ENCODE measurements at places on chromosomes 6 and 20. TPM values are rescaled to one million over a fixed set of nuclear protein-coding genes. Genes with fewer than 3 reads are reported as not detected.

Gene SCRT2
- total RNA-seq: not detected

Gene EYS
- not detected for total RNA-seq

Gene OLIG3
- total RNA-seq: not detected

Gene BANF2
- not detected for total RNA-seq

Gene MMP24
- total RNA-seq: 0.11 TPM

Gene GPR6
- not detected for total RNA-seq

Gene CLPSL1
- total RNA-seq: not detected

Gene ANKRD6
- total RNA-seq: 2.0 TPM

Gene LGSN
- total RNA-seq: not detected

Gene TGM6
- not detected for total RNA-seq

Gene MRPS18B
- 87.9 TPM for total RNA-seq

Gene CPNE5
- total RNA-seq: under 0.01 TPM

Gene JPH2
- total RNA-seq: 3.0 TPM

Gene SLC17A5
- total RNA-seq: 32.6 TPM

Gene MOG
- not detected for total RNA-seq

Gene HLA-DPA1
- total RNA-seq: 4.0 TPM

Gene OPRM1
- total RNA-seq: not detected

Gene GRM1
- total RNA-seq: not detected

Gene VSX1
- not detected for total RNA-seq

Gene BTNL2
- total RNA-seq: not detected

Gene GABRR2
- total RNA-seq: 0.11 TPM

Gene SLC44A4
- not detected for total RNA-seq

Gene HLA-DMB
- total RNA-seq: not detected

Gene SPTLC3
- total RNA-seq: 4.0 TPM

Gene SLC17A1
- total RNA-seq: not detected

Gene CCN6
- not detected for total RNA-seq

Gene SLC26A8
- not detected for total RNA-seq

Gene RIPOR3
- total RNA-seq: 15.6 TPM

Gene POPDC3
- total RNA-seq: 23.6 TPM

Gene RBM24
- 7.0 TPM for total RNA-seq

Gene KCNK5
- total RNA-seq: under 0.01 TPM

Gene PTCHD4
- 1.5 TPM for total RNA-seq

Gene MRS2
- 32.0 TPM for total RNA-seq

Gene PRICKLE4
- total RNA-seq: not detected

Gene COL20A1
- not detected for total RNA-seq

Gene AFG1L
- total RNA-seq: 5.5 TPM

Gene SNAP91
- total RNA-seq: 2.9 TPM

Gene MAS1
- total RNA-seq: not detected

Gene ARFGEF3
- 1.7 TPM for total RNA-seq

Gene IRF4
- total RNA-seq: under 0.01 TPM

Gene GMNN
- total RNA-seq: 18.1 TPM

Gene SLC4A11
- total RNA-seq: 0.75 TPM

Gene ZNF165
- total RNA-seq: 0.77 TPM

Gene CTAGE9
- total RNA-seq: not detected

Gene UST
- 27.1 TPM for total RNA-seq

Data from uterine smooth muscle cell (primary cell).